Karpas-422 (cell line): ENCODE measurements at places on chromosomes 1 and 21. TPM values are rescaled to one million over a fixed set of nuclear protein-coding genes. Genes with fewer than 3 reads are reported as not detected.

GRCh38 chr1:156721131-156721530 is 7.1 kb upstream of the METTL25B start:
- H3K27ac ChIP-seq, result no peak overlapping the region
- peaks cover 41% of the 10 kb centered on the region for H3K36me3 ChIP-seq
- H3K4me1 ChIP-seq, result peaks cover 16% of the 10 kb centered on the region
- no peak overlapping the region for H3K4me3 ChIP-seq
- no peaks in the 10 kb centered on the region for H3K27me3 ChIP-seq

DNA sequence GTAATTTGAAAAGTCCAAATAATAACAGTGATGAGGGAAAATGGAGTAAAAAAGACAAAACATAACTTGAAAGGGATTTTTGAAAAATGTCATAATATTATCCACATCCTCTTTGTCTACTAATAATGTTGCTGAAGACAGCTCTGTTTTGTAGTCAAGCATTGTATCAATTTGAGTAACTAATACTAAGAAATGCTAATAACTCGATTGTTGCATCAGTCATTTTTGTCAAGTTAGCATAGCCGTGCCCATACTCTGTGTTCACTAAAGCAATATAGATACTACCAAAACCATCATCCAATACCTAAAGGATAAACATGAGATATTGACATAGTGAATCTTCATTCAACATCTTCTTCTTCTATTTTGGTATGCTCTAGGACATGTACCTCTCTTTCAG is 17.3 kb downstream of the PDC start:
- H3K27ac ChIP-seq, result no peak overlapping the region
- no peak for DNase-seq
- H3K36me3 ChIP-seq, result no peaks in the 10 kb centered on the region
- no peaks in the 10 kb centered on the region for H3K4me1 ChIP-seq
- no peaks in the 10 kb centered on the region for H3K27me3 ChIP-seq

RHBDL2 gene
- not detected in 2 replicates for total RNA-seq

- H3K27ac ChIP-seq, result no peak overlapping the region
- H3K4me1 ChIP-seq, result peaks cover 7% of the 10 kb centered on the region
- no peak for DNase-seq
- H3K4me3 ChIP-seq, result no peak overlapping the region
Measured at GRCh38 chr21:17441370-17441769, 71.5 kb upstream of the CXADR start.

TSPAN2 gene
- not detected in 2 replicates for total RNA-seq

DNA sequence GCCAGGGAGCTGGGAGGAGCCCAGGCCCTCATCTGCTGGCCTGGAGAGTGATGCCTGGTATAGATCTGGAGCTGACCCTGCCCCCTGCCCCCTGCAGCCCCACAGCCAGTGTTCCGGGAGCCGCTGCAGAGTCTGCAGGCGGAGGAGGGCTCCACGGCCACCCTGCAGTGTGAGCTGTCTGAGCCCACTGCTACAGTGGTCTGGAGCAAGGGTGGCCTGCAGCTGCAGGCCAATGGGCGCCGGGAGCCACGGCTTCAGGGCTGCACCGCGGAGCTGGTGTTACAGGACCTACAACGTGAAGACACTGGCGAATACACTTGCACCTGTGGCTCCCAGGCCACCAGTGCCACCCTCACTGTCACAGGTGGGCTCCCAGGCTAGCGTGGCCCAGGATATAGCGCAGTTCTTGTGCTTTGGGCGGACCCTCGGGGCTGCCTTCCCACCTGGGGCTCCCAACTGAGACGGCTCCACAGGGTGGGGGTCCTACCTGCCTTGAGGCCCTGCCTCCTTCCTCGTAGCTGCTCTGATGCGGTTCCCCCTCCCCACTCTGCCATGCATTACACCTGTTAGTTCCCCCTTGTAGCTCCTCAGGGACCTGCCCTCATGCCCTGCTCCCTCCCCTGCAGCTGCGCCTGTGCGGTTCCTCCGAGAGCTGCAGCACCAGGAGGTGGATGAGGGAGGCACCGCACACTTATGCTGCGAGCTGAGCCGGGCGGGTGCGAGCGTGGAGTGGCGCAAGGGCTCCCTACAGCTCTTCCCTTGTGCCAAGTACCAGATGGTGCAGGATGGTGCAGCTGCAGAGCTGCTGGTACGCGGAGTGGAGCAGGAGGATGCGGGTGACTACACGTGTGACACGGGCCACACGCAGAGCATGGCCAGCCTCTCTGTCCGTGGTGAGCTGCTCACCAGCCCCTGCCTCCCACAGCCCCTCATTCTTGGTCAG is 98.7 kb downstream of the OBSCN start:
- no peaks in the 10 kb centered on the region; the same call in 1 of the 2 replicates for H3K36me3 ChIP-seq
- no peak overlapping the region for H3K27ac ChIP-seq
- H3K27me3 ChIP-seq, result no peaks in the 10 kb centered on the region
- no peaks in the 10 kb centered on the region for H3K4me1 ChIP-seq

KCNA3 gene
- not detected in 2 replicates for total RNA-seq

- no peak for DNase-seq
- no peak overlapping the region for H3K27ac ChIP-seq
- peaks cover 44% of the 10 kb centered on the region for H3K36me3 ChIP-seq
- H3K4me1 ChIP-seq, result peaks cover 15% of the 10 kb centered on the region
Measured at GRCh38 chr1:91006113-91006908, 15.5 kb downstream of the ZNF644 start.

GCSAML gene
- not detected in 2 replicates for total RNA-seq

GRCh38 chr1:109361649-109362048 is 36.1 kb downstream of the SORT1 start:
- H3K4me1 ChIP-seq, result peaks cover 35% of the 10 kb centered on the region
- no peaks in the 10 kb centered on the region for H3K36me3 ChIP-seq
- no peaks in the 10 kb centered on the region; the same call in 1 of the 2 replicates for H3K27me3 ChIP-seq
- H3K27ac ChIP-seq, result no peak overlapping the region

DNA sequence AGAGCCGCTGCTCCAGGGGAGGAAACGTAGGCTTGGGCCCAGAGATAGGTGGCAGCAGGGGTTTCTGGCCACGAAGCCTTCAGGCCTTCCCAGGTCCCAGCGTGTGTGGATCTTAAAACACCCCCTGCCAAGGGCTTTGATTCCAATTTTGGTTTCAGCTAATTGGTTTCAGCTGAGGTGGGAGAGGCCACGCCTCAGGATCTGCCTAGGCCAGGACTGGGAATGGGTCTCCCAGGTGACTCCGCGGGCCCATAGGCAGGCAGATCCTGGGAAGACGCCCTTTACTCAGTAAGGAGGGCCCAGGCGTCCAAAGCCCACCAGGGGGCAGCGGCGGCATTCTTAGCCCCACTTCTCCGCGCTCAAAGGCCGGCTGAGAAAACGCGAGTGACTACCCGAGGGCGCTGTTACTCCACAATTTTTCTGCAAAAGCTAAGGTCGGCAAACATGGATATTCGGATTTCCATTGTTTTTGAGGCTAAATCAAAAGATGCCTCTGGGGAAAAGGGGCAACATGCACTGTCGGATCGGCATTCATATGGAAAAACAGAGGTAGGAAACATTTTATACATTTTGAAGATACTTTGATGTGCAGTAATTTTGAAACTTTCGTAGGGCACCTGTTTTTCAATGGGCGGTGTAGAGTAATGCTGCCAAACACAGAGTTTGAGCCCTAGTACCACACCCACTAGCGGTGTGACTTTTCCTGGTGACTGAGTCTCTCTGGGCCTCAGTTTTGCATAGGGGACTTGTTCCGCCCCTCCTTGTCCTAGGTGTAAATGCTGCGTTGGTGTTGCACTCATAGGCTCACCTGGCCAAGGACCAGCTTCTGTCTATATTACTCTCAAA is 31.8 kb upstream of the BCL10 start:
- DNase-seq, result peak; percentile 87
- no peak overlapping the region for H3K4me3 ChIP-seq
- H3K27ac ChIP-seq, result no peak overlapping the region
- H3K4me1 ChIP-seq, result peaks cover 9% of the 10 kb centered on the region

GRCh38 chr1:85623061-85623471 is 42.5 kb downstream of the CCN1 start:
- H3K4me3 ChIP-seq, result no peak overlapping the region
- DNase-seq, result no peak
- H3K27me3 ChIP-seq, result no peaks in the 10 kb centered on the region
- no peak overlapping the region for H3K27ac ChIP-seq
- H3K4me1 ChIP-seq, result peaks cover 5% of the 10 kb centered on the region

DNA sequence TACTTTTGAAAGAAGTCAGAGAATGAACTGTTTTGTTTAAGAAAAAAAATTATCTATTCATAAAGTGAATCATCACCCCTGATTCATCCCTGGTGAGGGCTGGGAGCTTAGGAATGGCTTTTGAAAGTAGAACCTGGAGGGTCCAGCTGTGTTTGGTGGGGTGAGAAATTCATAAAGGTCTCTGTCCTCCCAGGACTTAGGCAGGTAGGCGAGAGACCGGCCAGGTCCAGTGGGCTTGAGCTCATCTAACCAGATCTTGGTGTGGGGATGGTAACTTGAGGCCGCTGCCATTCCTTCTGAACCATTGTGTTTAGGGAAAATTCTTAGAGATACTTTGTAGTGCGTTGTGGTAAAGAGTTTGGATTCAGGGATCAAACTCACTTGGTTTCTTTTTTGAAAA is 156.8 kb upstream of the TNR start:
- no peak for DNase-seq
- peaks cover 6% of the 10 kb centered on the region; the same call in 1 of the 2 replicates for H3K36me3 ChIP-seq
- no peaks in the 10 kb centered on the region for H3K27me3 ChIP-seq
- no peak overlapping the region for H3K27ac ChIP-seq
- no peaks in the 10 kb centered on the region for H3K4me1 ChIP-seq
- no peak overlapping the region for H3K4me3 ChIP-seq

FCAMR gene
- not detected in 2 replicates for total RNA-seq

DNA sequence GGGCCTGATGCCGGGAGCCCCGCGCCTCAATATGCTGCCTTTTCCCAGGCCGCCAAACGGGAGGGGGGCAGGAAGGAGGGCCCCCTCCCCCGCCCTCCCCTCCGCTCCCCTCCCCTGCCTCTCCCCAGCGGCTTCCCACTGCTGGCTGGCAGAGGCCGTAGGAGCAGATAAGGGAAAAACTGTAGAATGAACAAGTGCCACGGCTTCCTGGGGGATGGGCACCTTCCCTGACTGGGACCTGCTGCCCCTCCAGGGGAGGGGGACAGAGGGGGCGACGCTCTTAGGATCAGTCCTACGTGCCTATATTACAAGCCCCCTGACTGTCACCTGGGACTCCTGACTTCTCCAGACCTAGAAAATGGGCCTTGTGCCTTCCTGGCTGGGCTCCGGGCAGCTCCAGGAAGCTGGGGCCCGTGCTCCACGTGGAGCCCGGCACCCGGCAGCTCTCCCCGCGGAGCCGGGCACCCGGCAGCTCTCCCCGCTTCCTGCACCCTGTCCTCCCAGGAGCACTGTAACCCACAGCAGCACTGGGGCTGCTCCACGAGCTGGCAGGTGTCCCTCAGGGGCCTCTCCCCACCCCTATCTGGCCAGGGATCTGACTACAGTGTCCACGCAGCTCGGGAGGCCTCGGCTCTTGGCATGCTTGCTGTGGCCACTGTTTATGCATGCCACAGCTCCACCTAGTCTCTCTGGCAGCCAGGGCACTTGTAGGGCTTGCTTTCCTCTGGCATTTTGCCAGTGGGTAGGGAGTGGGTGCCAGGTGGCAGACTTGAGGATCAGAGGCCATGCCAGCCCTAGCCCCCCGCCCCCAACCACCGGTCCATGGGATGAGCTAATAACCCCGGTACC is 674 bp upstream of the HES5 start:
- DNase-seq, result no peak
- no peak overlapping the region for H3K27ac ChIP-seq
- peaks cover 17% of the 10 kb centered on the region for H3K4me1 ChIP-seq
- H3K36me3 ChIP-seq, result no peaks in the 10 kb centered on the region
- no peaks in the 10 kb centered on the region for H3K27me3 ChIP-seq
- H3K4me3 ChIP-seq, result no peak overlapping the region

SLAMF1 gene
- 0.30 and 1.1 TPM in 2 replicates for total RNA-seq

- H3K4me1 ChIP-seq, result peaks cover 15% of the 10 kb centered on the region
- DNase-seq, result peak; percentile 94
- H3K36me3 ChIP-seq, result no peaks in the 10 kb centered on the region
- no peaks in the 10 kb centered on the region for H3K27me3 ChIP-seq
- peak overlapping the region; percentile 16; the same call in 1 of the 2 replicates for H3K4me3 ChIP-seq
Measured at GRCh38 chr21:36976882-36977651, 10.6 kb upstream of the HLCS start.

PLA2G2D gene
- not detected in 2 replicates for total RNA-seq
